ENCODE measurements at places on chromosomes 11 and 22. TPM values are rescaled to one million over a fixed set of nuclear protein-coding genes. Genes with fewer than 3 reads are reported as not detected.

ARHGEF17 gene
- 67.4 TPM for total RNA-seq

GRCh38 chr11:131378931-131379330 lies 8.5 kb downstream of the NTM start:
- no peak for DNase-seq

DNA sequence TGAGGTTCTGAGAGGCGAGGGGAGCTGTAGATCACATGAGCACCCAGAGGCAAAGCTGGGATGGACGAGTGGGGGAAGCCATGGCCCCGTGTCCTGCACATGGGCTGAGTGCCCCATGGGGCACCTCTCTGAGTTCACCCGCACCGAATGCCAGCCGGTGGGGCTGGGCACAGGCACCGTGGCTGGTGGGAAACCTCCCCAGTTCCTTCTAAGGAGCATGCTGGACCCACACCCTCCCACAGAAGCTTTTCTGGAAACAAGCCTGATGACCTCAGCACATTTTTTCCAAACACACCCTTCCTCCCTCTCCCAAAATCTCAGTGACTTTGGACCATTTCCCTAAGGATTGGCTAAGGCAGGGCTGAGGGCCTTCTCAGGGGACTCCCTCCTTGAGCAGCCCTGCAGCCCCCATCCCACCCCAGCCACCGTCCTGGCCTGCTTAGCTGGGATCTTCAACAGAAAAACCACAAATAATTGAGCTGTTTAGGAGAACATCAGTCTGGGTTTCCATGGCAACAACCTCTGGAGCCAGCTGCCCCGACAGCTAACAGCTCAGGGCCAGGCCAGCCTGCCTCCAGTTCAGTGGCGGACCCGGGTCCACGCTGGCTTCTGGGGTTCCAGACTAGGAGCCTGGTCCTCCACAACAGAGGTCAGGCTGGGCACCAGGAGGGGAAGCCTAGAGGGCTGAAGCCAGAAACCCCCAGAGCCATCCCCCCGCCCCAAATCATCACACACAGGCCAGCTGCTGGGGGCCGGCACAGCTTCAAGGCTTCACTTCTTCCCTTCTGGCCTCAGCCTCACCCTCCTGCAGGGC lies 18.1 kb upstream of the LINC01488 start:
- peak; percentile 57 for DNase-seq

GRCh38 chr11:3854660-3854976 lies 846 bp upstream of the STIM1 start:
- DNase-seq = no peak

GRCh38 chr11:57310091-57310490 lies 14.7 kb downstream of the TNKS1BP1 start:
- DNase-seq = no peak

DNA sequence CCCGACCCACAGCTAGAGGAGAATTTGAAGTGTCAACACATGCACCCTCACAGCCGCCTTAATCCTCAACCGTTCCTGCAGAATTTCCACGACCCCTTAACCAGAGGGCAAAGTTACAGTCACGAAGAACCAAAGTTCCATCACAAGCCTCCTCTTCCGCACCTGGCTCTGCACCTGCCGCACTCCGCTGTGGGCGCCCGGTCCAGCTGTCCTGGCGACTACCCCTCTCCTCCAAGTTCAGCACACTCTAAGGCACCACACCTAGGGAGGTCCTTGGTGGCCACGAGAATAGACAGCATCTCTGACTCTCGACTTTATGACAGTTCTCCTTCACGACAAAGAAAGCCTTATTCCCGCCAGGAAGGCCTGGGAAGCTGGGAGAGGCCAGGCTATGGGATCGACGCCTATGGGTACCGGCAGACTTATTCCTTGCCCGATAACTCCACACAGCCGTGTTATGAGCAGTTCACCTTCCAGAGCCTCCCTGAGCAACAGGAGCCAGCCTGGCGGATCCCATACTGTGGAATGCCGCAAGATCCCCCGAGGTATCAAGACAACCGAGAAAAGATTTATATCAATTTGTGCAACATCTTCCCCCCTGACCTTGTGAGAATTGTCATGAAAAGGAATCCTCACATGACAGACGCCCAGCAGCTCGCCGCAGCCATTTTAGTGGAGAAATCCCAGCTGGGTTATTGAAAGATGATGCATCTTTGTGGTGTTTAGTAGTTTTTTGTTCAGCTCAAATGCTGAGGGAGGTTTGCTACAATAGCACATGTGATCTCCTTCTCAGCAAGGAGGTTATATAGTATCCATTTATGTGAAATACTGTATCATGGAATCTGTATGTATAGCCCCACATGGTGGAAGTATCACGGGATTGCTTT lies 72.1 kb downstream of the ZC3H12C start:
- no peak for DNase-seq

GRCh38 chr11:121886996-121887395 lies 229.0 kb downstream of the BLID start:
- DNase-seq = no peak

- DNase-seq = no peak
These were observed 76.5 kb upstream of the SNX19 start for GRCh38 chr11:130992788-130993187.

- DNase-seq = no peak
These were observed 5.9 kb downstream of the TKFC start for GRCh38 chr11:61338783-61339489.

GRCh38 chr22:46064228-46064965 lies 85.9 kb upstream of the PPARA start:
- peak; percentile 12 for DNase-seq

OR2AG1 gene
- not detected for total RNA-seq

LRRN4CL gene
- 2.3 TPM for total RNA-seq

GRCh38 chr22:38243007-38243765 lies 29.6 kb downstream of the TMEM184B start:
- no peak for DNase-seq

DNA sequence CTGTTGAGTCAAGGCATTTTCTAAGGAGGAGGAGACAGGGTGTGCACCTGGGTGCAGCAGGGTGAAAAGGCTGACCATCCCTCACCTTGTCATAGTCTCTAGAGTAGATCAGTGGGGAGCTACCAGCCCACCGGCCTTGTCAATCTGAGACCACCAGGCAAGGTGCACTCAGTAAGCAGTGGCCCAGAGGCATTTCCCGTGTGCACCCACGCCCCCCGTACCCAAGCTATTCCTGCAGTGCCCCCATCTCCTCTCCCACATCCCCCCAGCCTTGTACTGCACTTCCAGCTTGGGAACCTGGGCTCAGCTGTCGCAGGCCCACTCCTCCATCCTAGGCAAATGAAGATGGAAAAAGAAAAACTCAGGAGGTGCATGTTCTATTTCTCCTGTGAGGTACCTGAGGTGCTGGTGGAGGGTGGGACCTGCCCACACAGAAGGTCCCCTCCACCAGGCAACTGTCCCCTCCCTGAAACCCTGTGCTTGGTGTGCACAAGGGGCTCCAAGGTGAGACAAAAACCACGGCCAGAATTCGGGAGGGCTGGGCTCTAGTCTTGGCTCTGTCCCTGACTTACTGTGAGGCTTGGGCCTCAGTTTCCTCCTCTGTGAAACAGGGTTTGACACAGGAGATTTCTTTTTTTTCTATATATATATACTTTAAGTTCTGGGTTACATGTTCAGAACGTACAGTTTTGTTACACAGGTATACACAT lies 8.4 kb downstream of the P2RY2 start:
- no peak for DNase-seq
